Activated T-helper 1 cell treated with anti-CD3 and anti-CD28 coated beads, Interleukin-2, amount 50 U/mL, for 16 hours (primary cell): ENCODE measurements at places on chromosomes 2 and 18.

DNA sequence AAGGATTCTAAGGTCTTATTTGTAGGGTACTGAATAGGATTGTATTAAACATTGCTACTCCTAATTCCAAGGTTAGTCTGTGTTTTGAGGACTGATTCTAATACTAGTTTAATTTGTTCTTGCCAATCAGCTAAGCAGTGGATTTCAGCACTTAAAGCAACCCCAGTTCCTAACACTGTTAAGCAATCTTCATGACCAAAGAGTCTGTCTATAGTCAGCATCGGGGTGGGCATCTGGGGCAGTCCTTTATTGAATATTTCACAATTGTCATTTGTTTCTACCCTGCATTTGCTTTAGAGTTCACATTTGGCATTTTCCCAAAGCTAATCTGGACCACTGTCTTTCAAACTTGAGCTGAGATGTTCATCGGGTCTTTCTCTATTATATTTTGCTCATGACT is 248.0 kb upstream of the TANK start:
- no peak for DNase-seq

DNA sequence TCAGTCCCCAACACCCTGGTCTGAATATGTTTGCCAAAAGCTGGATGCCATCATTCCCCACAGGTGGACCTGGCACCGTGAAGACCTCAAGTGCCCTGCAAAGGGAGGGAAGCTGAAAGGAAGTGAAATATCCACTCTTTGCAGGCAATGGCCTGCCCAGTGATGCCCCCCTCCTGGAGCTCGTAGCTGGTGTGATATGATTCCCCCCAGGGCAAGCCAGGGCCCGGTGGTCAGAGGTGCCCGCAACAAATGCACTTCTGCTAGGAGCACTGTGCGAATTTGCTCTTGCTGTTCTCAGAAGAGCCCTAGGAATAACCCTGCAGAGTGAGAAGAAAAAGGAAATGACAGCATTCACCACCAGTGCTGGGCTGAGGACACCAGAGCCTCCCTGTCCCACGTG is 247.4 kb downstream of the KLHL29 start:
- no peak for DNase-seq

DNA sequence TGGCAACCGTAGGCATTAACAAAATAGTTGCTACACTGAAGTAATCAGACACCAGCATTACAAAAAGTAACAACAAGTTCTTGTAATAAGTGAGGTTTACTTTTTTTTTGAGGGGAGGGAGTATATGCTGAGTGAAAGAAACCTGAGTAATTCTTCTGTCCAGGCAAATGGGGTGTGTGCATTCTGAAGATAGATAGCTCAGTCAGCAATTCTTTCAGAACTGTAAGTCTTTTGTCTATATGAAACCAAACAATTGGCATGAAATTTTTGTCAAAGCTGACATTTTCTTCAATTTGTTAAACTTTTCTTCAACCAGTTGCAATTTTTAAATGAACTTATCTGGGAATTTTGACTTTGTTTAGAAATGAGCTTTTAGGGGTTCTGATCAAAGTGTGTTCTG is 208.1 kb upstream of the THSD7B start:
- no peak for DNase-seq

- no peak for DNase-seq
Observed at GRCh38 chr2:219508971-219509779, 5.1 kb upstream of the ASIC4 start.

DNA sequence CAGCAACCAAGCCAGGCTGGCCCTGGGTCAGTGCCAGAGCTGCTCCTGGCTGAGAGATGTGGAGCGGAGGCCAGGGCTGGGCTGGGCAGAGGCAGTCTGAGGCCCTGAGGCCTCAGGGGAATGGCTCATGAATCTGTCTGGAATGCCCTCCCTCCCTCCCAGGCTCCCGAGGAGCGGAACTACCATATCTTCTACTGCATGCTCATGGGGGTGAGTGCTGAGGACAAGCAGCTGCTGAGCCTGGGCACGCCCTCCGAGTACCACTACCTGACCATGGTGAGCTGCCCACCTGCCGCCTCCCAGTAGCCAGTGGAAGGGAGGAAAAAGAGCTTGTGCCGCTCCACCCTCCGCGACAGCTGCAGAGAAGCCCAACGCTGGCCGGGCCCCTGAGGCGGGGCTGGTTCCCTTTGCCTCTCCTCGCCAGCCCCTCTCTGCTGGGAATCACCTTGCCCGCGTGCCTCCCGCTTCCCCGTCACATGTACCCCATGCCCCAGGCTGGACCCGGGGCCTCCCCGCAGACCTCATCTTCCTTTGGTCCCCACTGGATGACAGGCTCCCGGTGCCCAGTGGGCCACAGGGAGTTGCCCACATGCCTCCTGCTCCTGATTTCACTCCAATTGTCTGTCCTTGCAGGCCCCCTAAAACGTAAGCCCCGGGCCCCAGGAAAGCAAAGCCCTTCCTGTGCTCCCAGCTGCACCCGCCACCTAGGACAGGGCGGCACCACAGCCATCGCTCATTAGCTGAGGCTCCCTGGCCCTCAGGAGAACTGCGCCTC is 41.1 kb downstream of the MYO7B start:
- no peak for DNase-seq
